HEK293T (cell line): ENCODE measurements at places on chromosomes 13 and 19.

GRCh38 chr19:34504809-34505291 is 23.3 kb downstream of the WTIP start:
- DNase-seq, result no peak

GRCh38 chr13:110985541-110985940 is 70.7 kb upstream of the ANKRD10 start:
- no peak for DNase-seq

DNA sequence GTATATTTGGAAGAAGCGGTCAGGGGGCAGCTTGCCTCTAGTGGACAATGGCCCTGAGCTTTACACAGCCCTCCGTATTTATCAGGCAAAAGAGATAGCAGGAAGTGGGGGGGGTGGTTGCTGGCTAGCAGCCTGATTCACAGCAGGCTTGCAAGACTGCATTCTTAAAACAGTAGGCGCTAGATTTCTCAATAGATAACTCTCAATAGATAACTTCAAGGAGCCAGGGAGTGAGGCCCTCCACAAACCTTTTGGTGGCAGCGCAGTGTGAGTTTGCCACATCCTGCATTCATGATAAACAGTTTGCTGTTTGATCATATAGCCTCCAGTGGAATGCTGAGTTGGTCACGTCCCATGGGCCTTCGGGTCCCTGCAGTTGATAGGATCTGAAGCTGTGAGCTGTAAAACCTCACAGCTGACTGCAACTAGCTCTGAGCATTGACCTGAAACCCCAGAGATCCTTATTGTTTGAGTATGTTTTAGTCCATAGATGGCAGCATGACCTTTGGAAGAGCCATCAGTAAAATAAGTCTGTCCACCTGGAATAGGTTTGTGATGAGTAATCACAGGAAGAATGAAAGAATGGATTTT is 12.2 kb downstream of the FPR3 start:
- DNase-seq, result no peak

DNA sequence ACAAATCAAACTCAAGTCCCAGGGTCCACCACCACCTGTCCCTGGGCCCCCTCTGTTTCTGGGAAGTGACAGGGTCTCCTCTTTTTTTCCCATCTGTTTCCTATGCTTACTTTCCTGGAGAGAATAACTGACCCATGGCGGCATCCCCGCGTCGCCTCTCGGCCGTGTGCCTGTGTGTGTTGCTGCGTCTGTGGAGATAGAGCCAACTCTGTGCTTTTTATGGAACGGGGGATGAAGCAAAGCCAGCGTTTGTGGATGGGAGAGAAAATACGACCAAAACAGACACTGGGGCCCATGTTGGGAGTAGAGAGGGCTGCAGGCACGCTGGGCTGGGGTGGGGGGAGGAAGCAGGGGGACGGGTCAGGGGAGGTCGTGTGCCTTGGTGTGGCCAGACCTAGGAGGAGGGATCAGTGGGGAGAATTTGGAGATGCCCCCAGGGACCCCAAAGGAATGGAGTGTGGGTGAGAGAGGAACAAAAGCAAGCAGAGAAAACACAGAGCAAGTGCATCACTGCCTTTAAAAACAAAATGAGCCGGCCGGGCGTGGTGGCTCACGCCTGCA is 16.6 kb downstream of the PLK5 start:
- DNase-seq, result no peak

DNA sequence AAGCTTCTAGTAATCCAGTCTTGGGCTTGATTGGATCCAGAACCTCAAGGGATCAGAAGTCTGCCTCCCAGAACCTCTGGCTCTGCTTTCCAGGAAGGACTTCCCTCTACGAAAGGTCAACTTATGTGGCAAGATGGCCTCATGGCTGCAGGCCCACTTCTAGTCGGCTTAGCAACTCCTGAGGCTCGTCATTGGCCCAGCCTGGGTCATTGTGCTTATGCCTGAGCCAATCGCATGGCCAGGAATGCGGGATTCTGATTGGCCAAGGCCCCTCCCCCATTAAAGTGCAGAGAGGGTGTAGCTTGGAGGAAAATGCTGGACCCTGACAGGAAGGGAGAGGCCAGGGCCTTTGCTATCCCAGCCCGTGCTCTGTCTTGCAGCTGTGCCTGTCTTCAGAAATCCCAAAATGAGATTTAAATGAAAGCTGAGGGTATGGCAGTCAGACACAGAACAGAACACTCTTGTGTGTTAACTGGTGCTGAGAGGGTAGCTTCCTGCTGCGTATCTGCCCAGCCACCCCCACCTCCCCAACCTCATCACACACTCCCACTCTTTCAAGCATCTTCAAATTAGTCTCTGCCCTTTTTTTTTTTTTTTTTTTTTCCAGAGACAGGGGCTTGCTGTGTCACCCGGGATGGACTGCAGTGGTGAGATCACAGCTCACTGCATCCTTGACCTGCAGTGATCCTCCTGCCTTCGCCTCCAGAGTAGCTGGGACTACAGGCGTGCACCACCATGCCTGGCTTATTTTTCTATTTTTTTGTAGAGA is 5.5 kb upstream of the CCNE1 start:
- peak; percentile 59 for DNase-seq
